ENCODE measurements at places on chromosomes 11 and 22.

GRCh38 chr11:29268733-29269132, 748.1 kb downstream of the KCNA4 start:
- DNase-seq: no peak

- no peak for DNase-seq
Measured at GRCh38 chr11:32821517-32821916, 8.2 kb upstream of the PRRG4 start.

DNA sequence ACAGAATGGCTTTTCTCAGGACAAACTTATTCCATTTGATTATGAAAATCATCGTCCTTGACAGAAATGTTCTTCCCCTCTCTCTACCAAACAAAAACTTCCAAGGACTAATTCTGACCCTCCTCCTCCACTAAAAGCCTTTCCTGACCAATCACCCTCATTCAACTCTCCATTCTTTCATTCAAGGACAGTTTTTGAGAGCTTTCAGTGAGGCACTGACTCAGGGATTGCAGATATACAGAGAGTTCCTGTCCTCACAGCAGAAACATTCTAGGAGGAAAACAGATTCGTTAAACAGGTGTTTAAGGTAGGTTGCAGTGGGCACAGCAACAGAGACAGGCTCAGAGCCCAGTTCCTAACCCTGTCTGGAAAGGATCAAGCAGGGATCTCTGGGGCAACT, 41.5 kb downstream of the OR4D9 start:
- no peak for DNase-seq

GRCh38 chr11:63999349-64000025, 13.2 kb downstream of the OTUB1 start:
- DNase-seq: peak; percentile 71

GRCh38 chr22:39302431-39302960, 16.9 kb downstream of the RPL3 start:
- no peak for DNase-seq

DNA sequence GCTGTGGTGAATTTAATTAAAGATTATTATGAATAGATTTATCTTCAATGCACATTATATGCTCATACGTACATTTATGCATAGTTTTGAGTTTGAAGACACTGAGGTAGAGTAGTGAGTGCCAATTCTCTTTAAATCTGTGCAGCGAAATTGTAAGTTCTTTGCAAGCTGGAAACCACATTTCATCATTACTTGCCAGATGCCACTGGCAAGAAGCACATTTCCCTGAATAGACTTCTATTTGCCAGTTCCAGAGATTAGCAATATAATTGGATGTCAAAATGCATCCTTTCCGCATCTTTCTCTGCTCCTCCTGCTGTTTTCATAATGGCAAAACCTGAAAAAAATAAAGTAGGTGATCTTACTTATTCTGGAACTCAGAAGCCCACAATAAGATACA, 448.0 kb downstream of the LUZP2 start:
- DNase-seq: no peak

- no peak for DNase-seq
Measured at GRCh38 chr22:22121445-22121844, 123.1 kb upstream of the VPREB1 start.

GRCh38 chr11:128492903-128493569, 94.3 kb downstream of the ETS1 start:
- DNase-seq: no peak

DNA sequence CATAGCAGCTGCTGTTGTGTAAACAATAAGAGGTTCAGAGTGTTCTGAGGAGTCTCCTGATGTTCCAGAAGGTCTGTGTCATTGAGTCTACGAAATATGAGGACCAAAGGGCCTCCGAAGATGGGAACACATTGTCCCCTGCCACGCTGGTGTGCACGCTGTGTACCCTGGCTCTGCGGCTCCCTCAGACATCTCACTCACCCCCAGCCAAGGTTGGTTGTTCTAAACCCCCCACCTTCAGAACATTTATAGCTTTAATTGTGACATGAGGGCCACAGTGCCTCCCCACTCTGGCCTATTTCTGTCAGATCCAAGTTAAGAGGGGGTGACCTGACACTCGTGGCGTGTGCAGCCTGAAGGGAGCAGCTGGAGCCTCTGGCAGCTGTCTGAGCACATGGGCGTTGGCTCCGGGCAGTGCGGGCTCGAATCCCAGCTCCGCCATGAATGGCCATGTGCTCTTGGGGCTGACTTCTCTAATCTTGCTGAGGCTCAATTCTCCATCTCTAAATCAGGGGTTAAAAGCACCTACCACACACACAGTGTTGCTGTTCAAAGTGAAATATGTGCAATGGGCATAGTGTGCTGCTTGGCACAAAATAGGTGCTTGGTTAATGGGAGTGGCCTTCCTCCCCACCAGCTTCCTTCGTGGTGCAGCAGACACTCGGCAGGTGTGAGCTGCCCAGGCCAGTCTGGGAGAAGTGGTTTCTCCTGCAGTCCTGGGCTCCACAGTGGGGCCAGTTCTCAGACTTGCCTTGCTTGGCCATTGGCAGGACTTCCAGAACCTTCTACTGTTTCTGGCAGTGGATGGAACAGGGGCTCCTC, 39.7 kb upstream of the MICAL2 start:
- DNase-seq: no peak

DNA sequence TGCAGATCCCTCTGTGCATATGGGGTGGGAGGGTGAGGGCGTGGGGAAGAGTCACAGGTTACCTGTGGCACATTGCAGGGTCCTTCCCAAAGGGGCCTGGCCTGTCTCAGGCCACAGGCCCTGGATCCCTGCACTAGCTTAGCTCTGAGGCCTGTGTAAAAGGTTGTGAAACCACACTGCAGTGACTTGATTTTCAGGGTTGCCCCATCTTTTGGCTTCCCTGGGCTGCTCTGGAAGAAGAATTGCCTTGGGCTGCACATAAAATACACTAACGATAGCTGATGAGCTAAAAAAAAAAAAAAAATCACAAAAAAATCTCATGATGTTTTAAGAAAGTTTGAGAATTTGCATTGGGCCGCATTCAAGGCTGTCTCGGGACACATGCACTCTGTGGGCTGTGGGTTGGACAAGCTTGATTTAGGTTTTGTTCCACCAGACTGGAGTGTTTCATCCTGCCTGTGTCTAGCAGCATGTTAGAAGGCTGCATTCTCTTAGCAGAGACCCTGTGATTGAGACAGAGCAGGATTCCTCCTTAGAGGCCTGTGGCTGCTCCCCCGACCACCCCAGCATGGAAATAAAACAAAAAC, 35.9 kb upstream of the TREH start:
- no peak for DNase-seq

GRCh38 chr11:1049431-1049891, 12.9 kb upstream of the MUC6 start:
- DNase-seq: no peak

- no peak for DNase-seq
Measured at GRCh38 chr22:40676644-40677043, 2.6 kb upstream of the MCHR1 start.

DNA sequence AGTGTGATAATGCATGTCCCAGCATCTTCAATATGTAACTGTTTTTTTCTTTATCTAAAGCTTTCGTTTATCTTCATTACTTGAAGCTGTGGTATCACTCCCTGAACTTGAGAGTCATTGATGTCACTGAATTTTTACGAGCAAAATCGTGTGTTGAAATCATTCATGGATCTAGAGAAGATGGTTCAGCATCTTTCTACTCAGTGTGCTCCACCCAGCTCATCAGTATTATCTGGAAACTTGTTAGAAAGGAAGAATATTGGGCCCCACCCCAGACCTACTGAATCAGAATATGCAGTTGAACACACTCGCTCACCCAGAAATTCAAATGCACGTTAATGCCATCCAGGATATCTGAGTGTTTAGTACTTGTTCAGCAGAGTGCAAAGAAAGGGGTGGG, 8.3 kb downstream of the CDON start:
- no peak for DNase-seq

DNA sequence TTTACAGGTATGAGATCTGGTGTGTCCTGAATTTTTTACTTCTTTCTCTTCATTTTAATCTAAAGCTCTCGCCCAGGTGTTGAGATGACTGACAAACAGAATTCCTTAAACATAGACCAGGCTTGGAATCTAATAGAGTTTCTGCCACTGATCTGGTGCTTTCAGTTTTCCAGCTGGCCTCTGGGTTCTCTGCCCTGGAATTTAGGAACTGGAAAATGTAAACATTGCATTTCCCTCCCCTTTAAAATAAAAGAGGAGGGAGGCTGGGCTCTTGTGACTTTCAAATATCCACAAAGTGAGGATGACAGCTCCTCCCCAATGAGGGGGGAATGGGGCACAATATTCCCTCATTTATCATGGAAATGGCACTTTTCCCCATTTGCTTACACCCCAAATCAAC, 5.0 kb downstream of the PAMR1 start:
- DNase-seq: no peak

- DNase-seq: no peak
Measured at GRCh38 chr11:69211540-69211919, 55.8 kb downstream of the SMIM38 start.

- DNase-seq: no peak
Measured at GRCh38 chr11:79157738-79158137, 283.1 kb downstream of the TENM4 start.

DNA sequence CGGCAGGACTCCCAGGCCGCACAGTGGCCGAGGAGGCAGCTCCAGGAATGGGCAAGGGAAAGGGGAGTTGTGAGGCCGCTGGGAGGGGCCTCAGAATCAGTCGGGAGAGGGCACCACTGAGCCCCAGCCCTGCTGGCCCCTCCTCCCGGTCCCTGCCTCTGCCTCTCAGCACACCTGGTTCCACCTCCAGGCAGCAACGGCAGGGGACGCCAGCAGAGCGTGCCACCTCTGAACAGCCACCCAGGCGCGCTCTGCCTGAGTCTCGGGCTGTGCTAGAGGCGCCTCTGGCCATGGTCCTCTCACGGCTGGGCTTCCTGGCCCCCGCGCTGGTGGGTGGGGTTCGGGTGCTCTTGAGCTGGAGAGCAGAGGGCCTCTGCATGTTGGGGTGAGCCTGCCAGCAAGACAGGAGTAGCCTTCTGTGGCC, 33.0 kb downstream of the MOB2 start:
- peak; percentile 7 for DNase-seq

DNA sequence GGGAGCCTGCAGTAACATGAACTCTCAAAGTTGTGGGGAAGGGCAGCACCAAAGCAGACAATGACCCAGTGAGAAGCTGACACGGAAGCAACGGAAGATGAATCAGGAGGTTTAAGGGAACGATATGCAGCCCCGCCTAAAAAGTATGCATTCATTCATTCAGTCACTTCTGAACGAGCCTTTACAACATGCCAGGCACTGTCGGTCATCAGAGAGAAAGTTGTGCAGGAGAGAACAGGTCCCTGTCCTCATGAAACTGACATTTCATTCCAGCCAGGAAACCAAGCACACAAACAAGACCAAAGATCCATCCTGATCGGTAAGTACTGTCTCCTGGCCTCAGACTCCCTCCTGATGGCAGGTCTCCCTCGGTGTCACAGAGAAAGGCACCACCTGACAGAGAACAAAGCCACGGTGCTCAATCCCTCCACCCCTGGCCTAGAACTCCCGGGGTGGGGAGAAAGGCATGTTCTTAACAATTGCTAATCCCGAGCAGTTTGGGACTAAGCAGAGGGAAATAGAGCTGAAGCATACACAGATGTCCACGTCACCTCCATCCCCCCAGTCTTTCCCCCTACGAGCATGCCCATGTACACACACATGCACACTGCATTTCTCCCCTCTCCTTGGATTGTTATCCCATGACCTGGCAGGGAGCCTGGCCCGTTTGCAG, 49.3 kb downstream of the LRFN4 start:
- DNase-seq: no peak
